Posterior cingulate gyrus (tissue), 11 donors: ENCODE measurements at places on chromosomes 11 and 22.

GRCh38 chr11:44101098-44101497 is 5.6 kb downstream of the EXT2 start:
- DNase-seq, result no peak

GRCh38 chr22:17972385-17973191 is 51.8 kb downstream of the MICAL3 start:
- no peak for DNase-seq

GRCh38 chr11:27660171-27660570 is 40.1 kb downstream of the BDNF start:
- no peak for DNase-seq

GRCh38 chr11:134583397-134583990 is 171.5 kb upstream of the B3GAT1 start:
- DNase-seq, result no peak

GRCh38 chr22:28951969-28952521 is 68.7 kb downstream of the ZNRF3 start:
- DNase-seq, result no peak

DNA sequence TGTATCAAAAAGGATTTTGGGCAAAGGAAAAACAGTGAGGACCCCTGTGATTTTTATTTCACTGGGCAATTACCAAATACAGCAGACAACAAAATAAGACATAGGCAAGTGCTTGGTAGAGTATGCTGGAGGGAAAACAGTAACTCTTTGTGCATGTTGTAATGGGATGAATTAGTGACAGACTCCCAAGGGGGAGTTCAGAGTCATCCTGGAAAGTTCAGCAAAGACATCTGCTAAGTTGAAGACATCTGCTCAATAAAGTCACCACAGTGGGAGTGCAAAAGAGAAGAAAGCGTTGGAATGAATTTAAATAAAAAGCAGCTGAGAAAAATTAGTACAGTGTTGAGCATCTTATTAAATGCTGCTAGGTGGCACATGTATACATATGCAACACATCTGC is 378.8 kb upstream of the ISX start:
- DNase-seq, result no peak

DNA sequence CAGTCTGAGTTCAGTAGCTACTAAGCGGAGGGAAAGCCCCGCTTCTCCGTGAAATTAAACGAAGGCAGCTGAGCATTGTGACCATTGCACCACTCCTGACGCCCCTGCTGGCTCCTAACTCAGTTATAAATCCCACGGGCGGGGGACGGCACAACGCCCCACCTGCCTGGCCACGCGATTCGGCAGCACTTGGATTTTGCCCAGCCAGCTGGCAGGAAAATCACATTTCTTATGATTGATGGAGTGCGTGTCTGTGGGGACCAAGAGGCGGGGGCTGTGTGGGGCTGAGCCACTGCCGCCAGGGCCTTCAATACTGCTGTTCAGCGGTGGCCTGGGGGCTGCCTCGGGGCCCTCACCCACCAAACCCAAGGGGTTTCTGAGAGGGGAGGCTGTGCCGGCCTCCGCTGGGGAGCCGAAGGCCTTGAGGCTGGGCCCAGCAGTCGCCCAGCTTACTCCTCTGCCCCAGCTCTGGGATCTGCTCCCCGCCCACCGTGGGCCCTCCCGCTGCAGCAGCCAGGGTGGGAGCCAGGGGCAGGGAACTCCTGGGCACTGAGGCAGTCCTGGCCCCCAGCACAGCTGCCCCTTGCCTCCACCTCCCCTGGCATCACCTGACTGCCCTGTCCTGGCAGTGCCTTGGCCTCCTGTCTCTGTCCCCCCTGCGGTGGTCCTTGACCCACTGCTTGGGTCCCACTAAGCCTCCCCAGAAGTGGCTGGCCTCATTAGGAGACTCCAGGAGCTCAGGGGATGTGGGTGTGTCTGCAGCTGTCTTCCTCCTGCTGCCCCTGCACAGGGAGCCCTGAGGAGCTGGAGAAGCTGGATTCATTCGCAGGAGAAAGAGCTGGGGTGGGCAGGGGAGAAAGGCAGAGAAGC is 30.7 kb downstream of the SHISAL1 start:
- no peak for DNase-seq

DNA sequence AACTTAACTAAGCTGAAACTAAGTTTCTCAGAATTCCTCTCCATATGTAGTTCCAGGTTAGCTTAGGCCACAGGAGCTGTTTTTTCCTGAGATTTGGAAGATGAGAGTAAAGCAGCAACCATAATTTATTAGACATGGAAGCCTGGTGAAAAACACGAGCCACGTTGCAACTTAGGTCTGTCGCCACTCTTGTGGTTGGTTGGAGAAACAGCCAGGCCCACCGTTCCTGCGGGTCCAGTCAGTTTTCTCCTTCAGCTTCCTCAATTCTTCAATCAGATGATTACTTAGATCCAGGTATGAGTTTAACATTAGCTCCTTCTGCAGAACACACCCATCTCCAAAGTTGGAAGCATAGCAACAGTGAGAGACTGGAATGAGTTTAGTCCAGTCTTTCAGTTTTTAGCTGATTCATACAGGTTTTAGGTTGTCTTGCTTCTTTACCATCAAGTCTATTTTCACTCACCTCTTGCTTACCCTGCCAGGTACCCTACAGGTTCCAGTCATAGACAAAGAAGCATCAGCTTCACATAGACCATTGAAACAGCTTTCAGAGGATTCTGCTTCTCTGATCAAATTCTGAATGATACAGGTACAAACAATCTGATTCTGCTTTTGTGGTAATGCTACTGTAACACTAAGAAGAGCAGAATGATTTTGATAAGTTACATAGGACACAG is 18.6 kb downstream of the CASP12 start:
- DNase-seq, result no peak

GRCh38 chr11:129636926-129637325 is 178.7 kb upstream of the TMEM45B start:
- DNase-seq, result no peak

DNA sequence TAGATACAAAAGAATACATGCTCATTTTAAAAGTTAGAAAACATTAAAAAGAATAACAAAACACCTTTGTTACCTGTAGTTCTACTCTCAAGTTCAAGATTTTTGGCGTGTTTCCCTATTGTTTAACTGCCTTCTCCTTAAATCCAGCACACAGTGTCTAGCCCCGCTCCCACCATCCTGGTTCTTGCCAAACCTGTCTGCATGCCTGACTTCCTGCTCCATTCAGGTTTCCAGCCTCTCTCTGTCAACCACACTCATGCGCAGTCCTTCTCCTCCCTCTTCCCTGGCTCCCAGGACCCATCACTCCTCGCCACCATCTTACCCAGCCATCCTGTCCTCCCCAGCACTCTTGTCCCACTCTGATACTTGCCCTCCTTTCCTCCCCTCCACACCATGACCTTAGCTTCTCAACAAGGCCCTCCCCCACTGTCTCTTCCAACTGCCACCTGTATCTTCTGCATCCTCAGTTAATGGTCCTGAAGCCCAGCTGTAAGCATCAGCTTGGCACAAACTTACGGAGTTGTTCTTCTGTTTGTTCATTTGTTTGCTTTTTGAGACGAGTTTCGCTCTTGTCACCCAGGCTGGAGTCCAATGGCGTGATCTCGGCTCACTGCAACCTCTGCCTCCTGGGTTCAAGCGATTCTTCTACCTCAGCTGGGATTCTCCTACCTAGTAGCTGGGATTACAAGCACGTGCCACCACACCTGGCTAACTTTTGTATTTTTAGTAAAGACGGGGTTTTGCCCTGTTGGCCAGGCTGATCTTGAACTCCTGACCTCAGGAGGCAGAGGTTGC is 7.5 kb upstream of the MYH9 start:
- DNase-seq, result no peak

DNA sequence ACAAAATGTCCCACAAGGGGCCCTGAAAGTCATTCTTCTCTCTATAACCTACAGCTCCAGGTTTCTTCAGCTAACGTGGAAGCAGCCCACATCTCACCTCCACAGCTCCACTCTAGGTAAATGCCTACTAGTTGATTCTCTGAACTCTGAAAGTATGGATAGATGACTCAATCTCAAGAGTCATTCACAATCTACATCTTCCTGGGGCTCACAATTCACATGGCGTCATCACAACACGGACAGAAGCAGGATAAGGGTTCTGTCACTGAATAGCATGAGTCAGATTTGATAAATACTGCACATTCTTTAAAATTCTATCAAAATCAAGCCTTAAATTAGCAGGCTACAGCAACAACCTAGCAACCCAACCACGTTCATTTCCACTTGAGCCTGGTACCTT is 96.3 kb downstream of the PLEKHA7 start:
- no peak for DNase-seq

DNA sequence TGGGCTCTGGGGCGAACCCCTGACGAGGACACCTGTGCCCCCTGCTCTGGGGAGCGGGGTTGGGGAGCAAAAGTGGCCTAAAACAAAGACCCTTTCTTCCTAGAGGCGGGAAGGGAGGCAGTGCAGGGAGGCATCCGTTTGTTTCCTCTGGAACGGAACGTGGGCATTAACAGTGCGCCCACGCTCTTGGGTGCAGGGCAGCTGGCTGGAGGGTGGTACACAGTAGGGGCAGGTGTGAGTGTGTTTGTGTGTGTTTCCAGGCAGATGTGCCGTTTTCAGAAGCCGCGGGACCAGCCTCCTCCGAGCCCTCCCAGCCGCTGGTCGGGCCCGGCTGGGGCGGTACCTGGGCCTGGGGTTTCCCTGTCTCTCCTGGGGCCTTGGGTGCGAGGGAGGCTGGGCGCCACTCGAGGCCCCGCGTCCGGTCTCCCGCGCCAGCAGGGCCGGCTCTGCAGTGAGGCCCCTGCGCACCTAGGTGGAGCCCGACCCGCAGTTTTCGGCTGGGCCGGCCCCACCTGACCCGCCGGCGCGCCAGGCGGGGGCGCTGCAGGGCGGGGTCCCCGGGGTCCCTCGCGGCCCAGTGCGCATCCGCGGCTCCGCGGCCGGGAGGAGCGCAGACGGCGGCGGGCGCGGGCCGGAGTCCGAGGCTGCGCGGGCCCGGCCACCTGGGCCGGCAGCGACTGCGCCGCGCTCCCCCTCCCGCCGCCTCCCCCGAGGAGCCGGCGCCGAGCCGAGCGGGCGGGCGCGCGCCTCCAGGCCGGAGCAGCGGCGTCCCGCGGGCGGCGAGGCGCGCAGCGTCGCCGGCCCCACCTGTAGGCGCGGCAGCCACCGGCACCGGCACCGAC is 1252.7 kb downstream of the BRD1 start:
- peak; percentile 90 for DNase-seq

- DNase-seq, result peak; percentile 7
Observed at GRCh38 chr11:10483584-10483983, 28.5 kb downstream of the AMPD3 start.

GRCh38 chr11:92329646-92330045 is 105.0 kb downstream of the FAT3 start:
- no peak for DNase-seq

DNA sequence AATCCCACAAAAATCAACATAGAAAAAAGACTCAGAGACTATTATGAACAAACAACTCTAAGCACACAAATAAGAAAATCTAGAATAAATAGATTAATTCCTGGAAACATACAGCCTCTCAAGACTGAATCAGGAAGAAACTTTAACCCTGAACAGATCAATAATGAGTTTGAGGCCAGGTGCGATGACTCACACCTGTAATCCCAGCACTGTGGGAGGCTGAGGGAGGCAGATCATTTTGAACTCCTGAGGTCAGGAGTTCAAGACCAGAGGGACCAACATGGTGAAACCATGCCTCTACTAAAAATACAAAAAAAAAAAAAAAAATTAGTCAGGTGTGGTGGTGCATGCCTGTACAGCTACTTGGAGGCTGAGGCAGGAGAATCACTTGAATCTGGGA is 499.5 kb upstream of the LUZP2 start:
- DNase-seq, result no peak

- DNase-seq, result no peak
Observed at GRCh38 chr11:134236834-134237556, 12.5 kb downstream of the VPS26B start.

DNA sequence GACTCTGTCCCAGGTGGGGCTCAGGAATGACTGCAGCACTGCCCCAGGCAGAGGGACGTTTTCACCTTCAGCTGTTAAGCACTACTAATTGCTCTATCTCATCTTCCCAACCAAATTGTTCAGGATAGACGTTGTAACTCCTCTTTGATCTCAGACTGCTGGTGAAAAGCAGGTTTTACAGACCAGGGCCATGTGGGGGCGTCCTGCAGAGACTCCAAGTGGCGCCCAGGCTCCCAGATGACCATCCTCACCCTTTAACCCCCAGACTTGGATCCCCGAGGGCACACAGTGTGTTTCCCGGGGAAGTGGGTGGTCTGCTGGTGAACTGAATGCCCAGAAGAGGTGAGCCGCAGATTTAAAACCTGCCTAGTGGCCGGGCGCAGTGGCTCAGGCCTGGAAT is 23.9 kb downstream of the FADD start:
- DNase-seq, result no peak

DNA sequence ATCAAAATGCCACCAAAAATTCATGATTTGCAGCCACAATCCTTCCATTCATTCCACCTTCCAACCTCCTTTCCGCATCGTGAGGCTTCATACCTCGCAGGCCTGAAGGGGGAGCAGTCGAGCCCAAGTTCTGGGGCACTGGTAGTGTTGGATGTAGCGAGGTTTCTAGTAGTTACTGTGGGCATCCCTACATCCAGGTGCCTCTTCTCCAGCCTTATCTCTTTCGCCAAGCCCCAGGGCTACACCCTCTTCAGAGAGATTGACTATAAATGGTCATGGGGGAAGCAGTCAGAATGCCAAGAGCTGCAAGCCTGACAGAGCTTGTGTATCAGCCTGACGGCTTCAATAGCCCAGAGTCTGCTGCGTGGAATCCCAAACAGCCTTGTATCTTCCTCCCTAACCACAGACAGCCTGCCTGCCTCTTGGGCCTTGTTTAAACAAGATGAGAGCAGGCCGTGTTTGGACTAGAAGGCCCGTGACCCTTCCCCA is 28.9 kb downstream of the CLMP start:
- DNase-seq, result peak; percentile 51

DNA sequence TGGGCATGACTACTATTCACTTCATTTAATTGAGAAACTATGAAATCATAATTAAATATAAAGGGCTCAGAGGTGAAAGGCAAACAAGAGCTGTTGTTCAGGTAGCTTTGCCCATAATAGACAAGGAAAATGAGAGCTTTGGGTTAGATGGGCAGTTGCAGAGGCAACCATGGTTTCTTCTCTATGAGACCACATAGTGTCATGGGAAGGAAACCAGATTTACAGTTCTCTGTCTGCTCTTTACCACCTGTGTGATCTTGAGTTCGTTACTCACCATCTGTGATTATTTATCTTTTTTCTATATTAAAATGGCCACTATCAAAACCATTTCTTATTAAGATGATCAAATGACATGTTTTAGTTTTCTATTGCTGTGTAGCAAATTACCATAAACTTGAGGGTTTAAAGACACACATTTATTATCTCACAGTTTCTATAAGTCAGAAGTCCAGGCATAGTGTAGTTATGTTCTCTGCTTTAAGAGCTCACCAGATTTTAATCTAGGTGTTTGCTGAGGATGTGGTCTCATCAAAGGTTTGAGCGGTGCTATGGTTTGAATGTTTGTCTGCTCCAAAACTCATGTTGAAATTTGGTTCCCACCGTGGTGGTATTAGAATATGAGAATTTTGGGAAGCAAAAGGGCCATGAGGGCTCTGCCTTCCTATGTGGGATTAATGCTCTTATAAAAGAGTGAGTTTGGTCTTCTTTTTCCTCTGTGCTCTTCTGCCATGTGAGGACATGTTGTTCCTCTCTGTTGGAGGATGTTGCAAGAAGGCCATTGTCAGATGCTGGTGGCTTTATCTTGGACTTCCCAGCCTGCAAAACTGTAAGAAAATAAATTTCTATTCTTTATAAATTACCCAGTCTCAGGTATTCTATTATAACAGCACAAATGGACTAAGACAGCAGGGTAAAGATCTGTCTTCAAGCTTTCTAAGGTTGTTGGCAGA is 38.2 kb downstream of the OR2AG2 start:
- DNase-seq, result no peak

- DNase-seq, result no peak
Observed at GRCh38 chr11:1830004-1830321, 4.8 kb upstream of the SYT8 start.

- DNase-seq, result no peak
Observed at GRCh38 chr11:60743058-60743457, 13.6 kb upstream of the MS4A15 start.
